Activated naive CD8-positive, alpha-beta T cell treated with anti-CD3 and anti-CD28 coated beads, Interleukin-2, amount 10 ng/mL, durations not matched to agents 7 days and 5 days (primary cell): ENCODE measurements at places on chromosomes 2 and 18.
A peak's percentile ranks its signal among the peaks of the same experiment; 100 is the strongest.

GRCh38 chr2:127321303-127321702, 27.4 kb upstream of the ERCC3 start:
- no peak for DNase-seq

DNA sequence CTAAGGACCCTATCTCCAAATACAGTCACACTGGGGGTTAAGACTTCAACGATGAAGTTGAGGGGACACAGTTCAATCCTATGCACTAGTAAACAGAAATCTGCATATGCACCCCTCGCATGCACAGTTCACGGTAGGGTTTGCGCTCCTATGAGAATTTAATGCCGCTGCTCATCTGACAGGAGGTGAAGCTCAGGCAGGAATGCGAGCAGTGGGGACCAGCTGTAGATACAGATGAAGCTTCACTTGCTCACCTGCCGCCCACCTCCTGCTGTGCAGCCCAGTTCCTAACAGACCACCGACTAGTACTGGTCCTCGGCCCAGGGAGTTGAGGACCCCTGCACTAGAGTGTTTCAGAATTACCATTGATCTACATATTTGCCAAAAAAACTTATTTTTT, 40.0 kb upstream of the FAHD2A start:
- no peak for DNase-seq

GRCh38 chr2:40534528-40534927, 82.6 kb upstream of the SLC8A1 start:
- DNase-seq, result no peak

DNA sequence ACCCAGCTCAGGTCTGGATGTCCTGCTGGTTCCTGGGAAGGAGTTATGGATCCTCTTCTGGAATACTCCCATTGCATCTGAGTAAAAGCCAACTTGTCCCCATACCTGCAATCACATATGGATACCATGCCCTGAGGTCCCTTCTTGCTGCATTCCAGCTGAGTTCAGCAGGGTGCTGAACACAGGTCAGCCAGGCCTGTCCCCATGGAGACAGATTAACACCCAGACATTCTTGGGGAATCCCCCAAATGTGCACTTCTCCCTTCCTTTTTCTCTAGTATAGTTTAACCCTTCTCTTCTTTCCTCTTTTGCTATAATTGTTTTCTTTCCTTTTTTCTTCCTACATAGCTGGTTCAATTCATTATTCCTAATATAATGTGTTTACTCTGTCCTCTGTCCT, 799.6 kb upstream of the HS6ST1 start:
- no peak for DNase-seq

GRCh38 chr2:36915627-36916026, 50.7 kb downstream of the STRN start:
- DNase-seq, result no peak

DNA sequence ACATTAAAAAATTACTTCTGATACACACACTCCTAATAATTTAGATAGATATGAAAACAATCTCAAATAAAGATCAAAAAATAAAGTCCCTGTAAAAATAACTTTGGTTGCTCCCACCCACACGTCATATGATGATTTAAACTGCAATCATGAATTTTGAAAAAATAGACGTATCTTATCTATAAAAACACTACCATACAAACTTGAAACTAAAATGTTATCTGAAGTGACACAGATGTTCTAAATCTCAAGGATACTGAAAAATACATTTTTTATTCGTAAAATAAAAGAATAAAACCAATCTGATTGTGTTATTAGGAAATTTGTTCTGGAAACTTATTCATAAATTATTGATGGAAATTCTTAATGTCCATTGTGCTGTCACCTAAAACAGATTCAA, 8.1 kb upstream of the BOLA3 start:
- no peak for DNase-seq

DNA sequence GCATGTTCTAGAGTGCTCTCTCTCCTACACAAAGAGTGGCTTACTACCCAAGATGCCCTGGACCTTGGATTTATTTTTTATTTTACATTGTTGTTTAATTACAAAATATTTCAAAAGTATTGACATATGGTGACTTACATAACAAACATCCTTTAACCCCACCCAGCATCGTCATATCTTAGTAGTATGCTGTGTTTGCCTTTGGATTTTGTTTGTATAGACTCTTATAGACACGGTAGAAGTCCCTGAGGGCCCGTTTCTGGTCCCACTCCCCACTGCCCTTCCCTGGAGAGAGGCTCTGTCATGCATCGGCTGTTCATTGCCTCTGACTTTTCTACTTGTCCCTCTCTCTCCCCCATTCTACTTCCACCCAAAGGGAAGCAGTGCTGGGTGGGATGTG, 112.0 kb downstream of the ZBTB7C start:
- no peak for DNase-seq

- DNase-seq, result no peak
Observed at GRCh38 chr2:69177785-69178636, 165.0 kb downstream of the ANTXR1 start.

DNA sequence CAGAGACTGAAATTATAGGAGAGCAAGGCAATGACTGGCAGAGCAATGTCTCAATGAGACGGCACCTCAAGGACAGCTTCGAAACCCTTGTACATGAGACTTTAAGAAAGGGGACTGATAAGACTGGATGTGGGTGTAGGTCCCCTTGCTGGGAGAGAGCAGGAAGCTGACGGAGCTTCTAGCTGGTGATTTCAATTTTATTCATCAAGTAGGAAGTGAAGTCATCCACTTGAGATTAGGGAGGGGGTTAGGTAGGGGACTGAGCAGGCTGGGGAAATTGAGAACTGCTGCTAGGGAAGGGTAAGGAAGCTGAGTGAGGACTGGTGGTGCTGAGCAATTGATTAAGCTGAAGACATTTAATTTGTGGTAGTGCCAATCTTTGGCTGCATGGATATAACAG, 99.5 kb upstream of the ITGB6 start:
- DNase-seq, result no peak

- no peak for DNase-seq
Observed at GRCh38 chr2:234577191-234577590, 80.3 kb upstream of the ARL4C start.

DNA sequence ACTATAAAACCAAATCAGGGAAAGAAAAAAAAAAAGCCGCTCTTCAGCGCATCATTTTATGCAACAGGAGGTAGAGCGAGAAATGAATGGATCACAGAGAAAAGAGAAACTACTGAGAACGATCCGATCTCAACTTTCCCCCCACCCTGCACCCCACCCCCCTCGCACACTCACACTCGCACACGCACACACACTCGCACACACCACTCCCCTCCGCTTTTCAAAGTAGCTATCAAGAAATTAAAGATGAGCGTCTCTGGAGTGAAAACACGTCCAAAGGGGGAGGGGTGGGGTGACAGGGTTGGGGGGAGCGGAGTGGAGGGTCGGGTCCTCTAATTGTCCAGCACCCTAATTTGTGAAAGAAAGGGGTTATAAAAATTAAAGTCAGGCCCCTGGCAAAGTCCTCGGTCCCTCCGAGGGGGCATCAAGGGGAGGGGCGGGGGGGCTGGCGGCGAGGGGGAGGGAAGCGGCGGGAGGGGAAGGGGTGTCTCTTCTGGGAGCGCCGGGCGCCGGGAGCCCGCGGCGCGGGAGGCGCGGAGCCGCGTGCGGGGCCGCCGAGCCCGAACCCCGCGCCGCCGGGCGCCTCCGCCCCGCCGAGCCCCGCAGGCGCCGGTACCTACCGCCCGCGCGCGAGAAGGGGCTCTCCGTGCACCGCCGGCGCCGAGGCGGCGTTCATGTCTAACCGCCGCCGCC, 428 bp downstream of the TCF4 start:
- DNase-seq, result no peak

- DNase-seq, result no peak
Observed at GRCh38 chr2:217887841-217888701, 114.7 kb downstream of the TNS1 start.

DNA sequence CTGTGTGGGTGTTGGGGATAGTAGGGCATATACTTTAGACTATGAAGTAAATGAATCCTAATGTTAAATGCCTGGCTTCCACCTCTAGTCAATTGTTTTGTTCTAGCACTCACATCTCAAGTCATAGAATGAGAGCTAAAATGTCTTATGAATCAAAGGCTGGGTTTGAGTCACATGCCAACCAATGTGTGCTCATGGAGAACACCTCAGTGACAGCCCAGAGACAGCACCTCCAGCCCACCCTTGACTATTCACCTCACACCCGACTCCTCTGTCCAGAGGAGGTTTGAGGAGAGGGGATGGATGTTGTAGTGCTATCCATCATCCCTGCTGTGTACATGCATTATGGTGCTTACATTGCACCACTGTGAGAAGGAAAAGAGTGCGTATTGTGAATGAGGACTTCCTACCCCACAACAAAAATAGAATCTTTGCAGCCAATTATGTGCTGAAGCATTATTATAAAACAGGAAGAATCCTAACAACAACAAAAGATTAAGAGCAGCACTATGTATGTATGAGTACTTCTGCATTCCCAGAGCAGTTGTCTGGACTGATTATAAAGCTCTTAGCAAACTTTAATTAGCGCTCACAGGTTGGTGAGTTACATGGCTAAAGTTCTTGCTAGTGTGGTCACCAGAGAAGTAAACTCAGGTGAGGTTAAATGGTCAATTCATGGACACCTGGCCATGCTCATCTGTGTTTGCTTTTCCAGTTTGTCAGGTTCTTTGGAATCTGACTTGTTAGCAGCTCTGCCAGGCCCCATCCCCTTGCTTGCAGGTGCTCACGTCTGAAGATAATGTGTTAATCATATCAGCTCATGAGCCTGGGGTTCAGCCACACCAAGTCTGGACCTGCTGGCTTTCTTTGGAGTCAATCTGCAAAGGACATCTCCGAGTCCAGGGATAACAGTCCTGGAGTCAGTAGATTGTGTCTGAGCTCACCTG, 55.3 kb upstream of the NABP1 start:
- DNase-seq, result no peak

DNA sequence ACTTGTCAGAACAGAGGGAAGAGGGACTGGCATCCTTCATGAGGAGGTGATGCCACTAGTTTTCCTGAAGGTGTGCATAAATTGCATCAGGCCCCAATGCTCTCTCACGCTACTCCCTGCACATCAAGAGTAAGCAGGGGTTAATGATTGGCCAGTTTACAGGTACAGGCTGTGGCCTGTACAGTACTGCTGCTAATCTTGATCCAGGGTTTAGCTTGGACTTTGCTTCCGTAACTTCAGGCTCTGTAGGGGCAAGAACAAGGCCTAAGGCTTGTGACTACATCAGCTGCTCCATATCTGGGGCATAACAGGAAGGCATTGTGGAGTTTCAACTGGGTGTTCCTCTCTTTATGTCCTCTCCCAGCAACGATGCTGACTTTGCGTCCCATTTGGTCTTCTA, 96.8 kb upstream of the FZD7 start:
- DNase-seq, result no peak

GRCh38 chr2:121066526-121066925, 218.5 kb downstream of the TFCP2L1 start:
- no peak for DNase-seq

- DNase-seq, result no peak
Observed at GRCh38 chr18:12968619-12969018, 20.8 kb downstream of the SEH1L start.

- no peak for DNase-seq
Observed at GRCh38 chr18:10247021-10247741, 207.3 kb upstream of the APCDD1 start.

DNA sequence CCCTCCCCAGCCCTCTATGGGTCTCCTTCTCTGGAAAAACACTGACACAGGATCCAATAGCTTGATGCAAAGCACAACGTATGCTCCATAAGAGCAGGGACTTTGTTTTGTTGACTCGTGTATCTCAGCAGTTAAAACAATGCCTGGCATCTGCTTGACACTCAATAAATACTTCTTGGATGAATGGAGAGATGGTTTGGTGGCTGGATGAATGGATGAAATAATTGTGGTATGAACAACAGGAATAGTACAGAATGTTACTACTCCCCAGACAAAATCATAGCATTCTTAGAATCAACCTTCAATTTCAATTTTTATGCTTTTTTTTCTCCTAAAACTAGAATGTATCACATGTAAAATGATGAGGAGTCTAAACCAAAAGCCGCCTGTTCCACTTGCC, 57.4 kb downstream of the KCNE4 start:
- no peak for DNase-seq

- no peak for DNase-seq
Observed at GRCh38 chr2:85371045-85371444, 16.5 kb downstream of the ELMOD3 start.

DNA sequence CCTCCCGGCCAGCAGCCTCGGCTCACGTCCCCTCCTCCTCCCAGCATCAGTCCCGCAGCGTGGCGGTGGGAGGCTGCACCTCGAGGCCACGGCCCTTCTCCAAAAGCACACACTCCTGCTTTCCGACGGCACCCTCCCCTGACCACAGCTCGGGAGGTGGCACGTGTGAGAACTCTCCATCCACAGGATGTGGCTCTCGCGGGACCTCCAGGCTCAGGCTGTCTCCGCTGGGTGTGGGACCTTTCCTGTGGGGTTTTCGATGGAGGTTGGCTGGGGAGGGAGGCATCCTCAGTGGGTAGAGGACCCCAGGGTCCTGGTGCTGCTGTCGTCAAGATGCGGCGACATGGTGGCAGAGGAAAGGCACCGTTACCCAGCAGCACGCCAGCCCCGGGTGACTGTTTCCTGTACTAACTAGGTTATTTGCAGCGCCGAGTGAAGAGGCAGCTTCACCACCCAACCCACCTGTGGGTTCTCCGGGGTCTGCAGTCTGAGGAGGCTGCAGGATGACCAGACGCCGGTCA, 42.8 kb upstream of the KCNG2 start:
- DNase-seq, result peak; percentile 19

- DNase-seq, result peak; percentile 39
Observed at GRCh38 chr18:47931718-47932103, 1.3 kb upstream of the SMAD2 start.

DNA sequence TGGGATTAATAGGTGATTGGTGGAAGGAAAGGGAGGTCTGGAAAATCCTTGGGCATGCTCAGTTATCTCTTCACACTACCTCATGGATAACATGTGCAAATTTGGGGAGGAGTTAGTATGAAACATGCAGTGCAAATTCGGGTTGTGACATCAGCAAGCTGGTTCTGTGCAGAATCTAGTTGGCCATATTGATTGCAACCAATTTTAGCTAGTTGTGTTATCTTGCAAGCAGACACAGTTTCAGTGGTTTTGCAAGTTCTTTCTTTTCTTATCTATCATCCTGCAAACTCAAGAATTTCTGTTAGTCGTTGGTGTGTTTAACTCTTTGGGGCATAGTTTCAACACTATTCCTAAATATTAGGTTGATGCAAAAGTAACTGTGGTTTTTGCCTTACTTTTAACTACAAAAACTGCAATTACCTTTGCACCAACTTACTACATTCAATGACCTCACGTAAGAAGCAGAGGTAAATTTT, 135.4 kb downstream of the PTH2R start:
- DNase-seq, result no peak
